Fibroblast of gingiva (primary cell): ENCODE measurements at places on chromosomes 2 and 18.

DNA sequence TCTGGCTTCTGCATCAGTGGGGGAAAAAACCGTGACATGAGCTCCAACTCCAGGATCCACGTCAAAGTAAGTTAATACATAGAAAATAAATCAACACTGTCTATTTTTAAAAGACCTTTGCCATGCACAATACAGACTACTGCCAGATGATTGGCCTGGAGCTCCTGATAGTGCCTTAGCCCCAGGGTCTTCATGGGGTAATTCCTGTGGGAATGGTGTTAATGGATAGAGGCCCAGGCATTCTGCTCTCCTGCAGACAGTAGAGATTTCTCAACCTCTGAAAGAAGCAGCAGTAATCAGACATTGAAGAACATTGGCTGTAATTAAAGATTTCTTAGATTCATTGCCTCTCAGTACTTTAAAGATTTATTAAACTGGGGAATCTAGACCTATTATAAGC is 4.3 kb upstream of the PLCL1 start:
- DNase-seq: peak; percentile 14

DNA sequence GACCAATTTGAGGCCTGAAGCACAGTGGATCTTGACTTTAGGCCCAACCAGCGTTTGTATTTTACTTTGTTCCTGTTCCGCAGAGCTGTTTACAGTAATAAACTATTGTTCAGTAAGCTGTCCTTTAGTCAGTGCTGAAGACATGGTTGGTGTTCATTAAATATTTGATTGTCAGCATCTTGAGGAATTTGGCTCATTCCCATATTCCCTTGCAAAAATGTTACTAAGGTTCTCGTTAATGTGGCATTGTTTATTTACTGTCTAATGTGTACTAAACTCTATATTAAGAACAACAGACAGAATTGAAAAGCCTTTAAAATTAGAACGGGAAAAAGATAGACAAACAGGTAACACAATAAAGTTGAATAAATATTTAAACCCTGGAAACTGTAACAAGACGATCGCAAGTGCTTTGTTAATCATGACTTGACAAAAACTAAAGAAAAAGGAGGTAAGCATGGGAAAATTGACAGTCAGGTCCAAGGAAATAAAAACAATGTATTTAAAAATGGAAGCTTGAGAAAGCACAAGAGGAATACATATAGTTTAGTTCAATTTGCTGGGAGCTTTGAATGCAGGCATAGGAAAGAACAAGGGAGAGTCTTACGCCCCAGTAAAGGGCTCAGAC is 1060.8 kb upstream of the CRIM1 start:
- DNase-seq: no peak

DNA sequence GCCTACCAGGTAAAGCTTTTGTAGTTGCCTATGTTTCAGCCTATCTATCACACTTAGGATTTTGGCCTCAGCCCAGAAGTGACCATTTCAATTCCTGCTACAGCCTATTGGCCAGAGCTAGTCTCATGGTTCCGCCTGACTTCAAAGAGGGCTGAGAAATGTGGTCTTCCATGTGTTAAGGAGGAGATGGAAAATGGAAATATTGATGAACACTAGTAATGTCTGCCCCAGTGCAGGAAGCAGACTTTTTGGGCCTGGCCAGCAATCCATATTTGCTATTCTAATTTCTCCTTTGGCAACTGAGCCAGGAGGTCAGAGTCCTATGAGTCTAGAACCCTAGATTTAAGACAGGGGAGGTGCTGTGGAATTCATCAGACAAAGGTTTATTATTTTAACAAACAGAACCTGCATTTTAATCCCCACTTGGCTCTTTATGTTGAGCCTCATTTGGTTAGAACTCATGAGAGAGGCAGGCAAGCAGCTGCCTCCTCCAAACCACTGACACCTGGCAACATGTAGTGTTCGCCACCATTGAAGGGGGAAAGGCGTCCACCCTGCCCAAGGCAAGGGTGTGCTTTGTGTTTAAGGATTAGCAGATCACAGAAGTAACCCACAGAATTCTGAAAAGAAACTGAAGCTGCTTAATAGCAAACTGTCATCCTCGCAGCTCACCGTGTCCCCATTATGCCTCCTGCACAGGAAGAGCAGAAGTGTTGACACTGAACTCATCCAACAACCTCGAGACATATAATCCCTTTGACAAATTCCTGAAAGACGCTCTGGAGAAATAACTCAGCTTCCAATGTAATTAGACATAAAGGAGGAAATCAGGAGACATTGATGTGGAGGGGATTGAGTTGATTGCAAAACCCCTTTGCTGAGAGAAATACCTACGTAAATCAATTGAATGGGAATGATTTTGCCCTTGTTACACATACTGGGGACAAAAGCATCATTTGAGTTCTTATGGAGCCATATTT is 47.7 kb upstream of the SCG2 start:
- no peak for DNase-seq

- no peak for DNase-seq
These were observed 35.9 kb upstream of the MCFD2 start for GRCh38 chr2:46951290-46952064.

- DNase-seq: no peak
These were observed 30.2 kb upstream of the MTX2 start for GRCh38 chr2:176239031-176239430.

GRCh38 chr18:45136381-45137086 is 455.8 kb downstream of the SETBP1 start:
- no peak for DNase-seq

GRCh38 chr2:132268977-132269523 is 107.3 kb upstream of the ANKRD30BL start:
- no peak for DNase-seq

DNA sequence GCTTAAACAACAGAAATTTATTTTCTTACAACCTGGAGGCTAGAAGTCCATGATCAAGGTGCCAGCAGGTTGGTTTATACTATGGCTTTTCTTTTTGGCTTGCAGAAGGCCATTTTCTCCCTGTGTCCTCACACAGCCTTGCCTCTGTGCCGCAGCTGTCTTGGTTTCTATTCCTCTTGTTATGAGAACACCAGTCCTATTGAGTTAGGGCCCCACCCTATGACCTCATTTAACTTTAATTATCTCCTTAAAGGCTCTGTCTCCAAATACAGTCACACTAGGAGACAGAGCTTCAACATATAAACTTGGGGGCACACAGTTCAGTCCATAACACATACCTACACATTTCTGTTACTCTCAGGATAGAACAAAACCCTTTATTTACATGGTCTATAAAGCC is 17.3 kb upstream of the RHOB start:
- no peak for DNase-seq

GRCh38 chr18:49619801-49620200 is 57.9 kb downstream of the LIPG start:
- DNase-seq: peak; percentile 6

DNA sequence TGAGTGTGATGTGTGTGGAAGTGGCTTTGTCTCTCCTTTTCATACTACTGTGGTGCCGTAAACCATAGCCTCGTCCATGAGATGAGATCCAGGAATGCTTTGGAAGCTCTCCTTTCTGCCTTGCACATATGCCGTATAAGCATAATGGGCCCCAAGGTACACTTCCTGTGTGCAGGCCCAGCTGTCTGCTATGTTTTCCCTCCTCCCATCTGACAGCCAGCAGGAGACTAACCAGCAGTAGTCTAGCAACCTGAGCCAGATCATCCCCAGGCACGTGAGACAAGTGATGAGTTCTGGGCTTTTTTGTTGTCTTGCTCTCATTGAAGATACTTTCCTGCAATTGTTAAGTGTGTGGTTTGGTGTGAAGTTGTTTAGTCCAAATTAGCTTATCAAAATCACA is 555.5 kb upstream of the LRRTM4 start:
- DNase-seq: no peak

DNA sequence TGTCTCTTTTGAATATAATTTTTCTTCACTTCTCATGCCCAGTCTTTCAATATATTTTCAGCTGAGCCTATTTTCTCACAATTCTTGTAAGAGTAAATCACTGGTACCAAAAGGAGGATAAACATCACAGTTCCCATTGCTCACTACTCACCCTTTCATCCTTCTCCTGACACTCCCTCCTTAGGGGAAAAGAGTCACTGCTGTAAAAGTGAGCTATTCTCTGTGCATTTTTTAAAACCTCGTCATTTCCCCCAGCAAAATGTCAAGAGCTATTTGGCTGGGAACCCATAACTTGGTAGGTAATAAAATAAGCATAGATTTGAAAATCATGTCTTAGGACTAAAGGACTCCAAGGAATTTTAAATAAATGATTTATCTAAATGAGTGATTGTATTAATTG is 340.1 kb upstream of the GYPC start:
- no peak for DNase-seq

- peak; percentile 74 for DNase-seq
These were observed 137.8 kb downstream of the LAMA3 start for GRCh38 chr18:23826850-23827620.

GRCh38 chr2:10400568-10400977 is 47.6 kb downstream of the ODC1 start:
- DNase-seq: no peak

GRCh38 chr2:207600231-207600630 is 25.0 kb downstream of the METTL21A start:
- no peak for DNase-seq
